ENCODE measurements at places on chromosomes 16 and 17. TPM values are rescaled to one million over a fixed set of nuclear protein-coding genes. Genes with fewer than 3 reads are reported as not detected.

WNK4 gene
- not detected for polyA plus RNA-seq

IGF2BP1 gene
- polyA plus RNA-seq: not detected

ICAM2 gene
- polyA plus RNA-seq: 591 TPM

FN3K gene
- polyA plus RNA-seq: 0.26 TPM

KRTAP9-4 gene
- not detected for polyA plus RNA-seq

KRTAP1-1 gene
- not detected for polyA plus RNA-seq

TXNDC11 gene
- polyA plus RNA-seq: 54.7 TPM

PTX4 gene
- polyA plus RNA-seq: not detected

TMEM92 gene
- polyA plus RNA-seq: not detected

ZNF18 gene
- 8.9 TPM for polyA plus RNA-seq

Data from CD4-positive, alpha-beta memory T cell (primary cell).